ENCODE measurements at places on chromosomes 5 and 9. TPM values are rescaled to one million over a fixed set of nuclear protein-coding genes. Genes with fewer than 3 reads are reported as not detected.

- H3K36me3 ChIP-seq: no peaks in the 10 kb centered on the region
- no peak for DNase-seq
- H3K4me3 ChIP-seq: no peak overlapping the region
- H3K27ac ChIP-seq: no peak overlapping the region
- no peaks in the 10 kb centered on the region for H3K4me1 ChIP-seq
Observed at GRCh38 chr9:93827545-93828330, 127.4 kb downstream of the BARX1 start.

LECT2 gene
- not detected for polyA plus RNA-seq

GRCh38 chr9:8815931-8816330 is 1016.4 kb upstream of the DMAC1 start:
- H3K27me3 ChIP-seq: no peaks in the 10 kb centered on the region
- DNase-seq: no peak
- H3K4me3 ChIP-seq: no peak overlapping the region
- H3K27ac ChIP-seq: no peak overlapping the region
- no peaks in the 10 kb centered on the region for H3K36me3 ChIP-seq
- H3K4me1 ChIP-seq: no peaks in the 10 kb centered on the region

DNA sequence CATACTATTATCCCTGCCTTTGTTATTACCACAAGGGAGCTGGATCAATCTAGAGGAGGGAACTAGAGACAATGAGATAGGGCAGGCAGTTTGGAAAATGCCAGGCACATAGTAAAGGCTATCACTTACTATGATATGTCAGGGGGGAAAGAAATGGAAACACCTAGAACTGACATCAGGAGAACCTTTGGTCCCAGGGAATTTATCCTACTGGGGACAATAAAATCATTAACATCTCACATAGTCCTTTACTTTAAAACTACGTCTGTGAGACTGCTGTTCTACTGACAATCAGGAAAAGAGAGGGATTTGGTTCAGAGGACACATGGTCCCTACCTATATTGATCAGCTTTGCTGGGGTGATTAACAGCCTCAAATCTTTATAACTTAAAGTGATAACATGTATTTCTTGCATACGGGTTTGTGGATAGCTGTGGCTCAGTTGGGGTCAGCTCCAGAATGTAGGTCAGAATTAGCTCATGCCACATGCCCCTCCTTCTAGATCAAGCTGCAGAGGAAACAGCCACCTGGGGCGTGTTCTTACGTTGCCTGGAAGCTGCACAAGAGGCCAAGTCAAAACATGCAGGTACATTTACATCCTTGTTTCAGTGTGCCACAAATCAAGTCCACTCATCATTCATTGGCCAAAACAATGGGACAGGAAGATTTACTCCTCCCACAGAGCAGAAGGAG is 43.9 kb upstream of the ALDOB start:
- H3K4me1 ChIP-seq: no peaks in the 10 kb centered on the region
- H3K4me3 ChIP-seq: no peak overlapping the region
- H3K36me3 ChIP-seq: no peaks in the 10 kb centered on the region
- no peak for DNase-seq

PLAC8L1 gene
- 1.5 TPM for polyA plus RNA-seq

DNA sequence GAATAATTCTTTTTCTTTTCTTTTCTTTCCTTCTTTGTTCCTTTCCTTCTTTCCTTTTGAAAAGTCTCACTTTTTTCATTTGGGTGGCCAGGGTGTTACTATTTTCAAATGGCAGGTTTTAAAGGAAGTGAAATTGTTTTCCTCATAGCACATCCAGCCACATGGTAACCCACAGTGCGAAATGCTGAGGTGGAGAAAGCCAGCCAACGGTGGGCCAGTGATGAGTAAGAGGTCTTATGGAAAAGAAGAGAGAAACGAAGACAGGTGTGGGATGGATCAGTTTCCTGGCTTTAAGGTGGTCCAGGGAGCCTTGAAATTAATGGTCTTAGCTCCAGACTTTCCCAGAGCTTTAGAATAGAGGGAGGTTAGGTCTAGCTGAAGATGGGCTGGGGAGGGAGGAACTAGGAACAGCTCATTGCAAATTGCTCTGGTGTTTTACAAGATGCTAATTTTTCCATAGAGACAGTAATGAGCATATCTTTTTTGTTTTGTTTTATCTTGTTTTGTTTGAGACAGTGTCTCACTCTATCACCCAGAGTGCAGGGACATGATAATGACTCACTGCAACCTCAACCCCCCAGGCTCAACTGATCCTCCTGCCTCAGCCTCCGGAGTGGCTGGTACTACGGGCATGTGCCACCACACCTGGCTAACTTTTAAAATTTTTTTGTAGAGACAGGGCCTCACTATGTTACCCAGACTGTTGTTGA is 17.8 kb downstream of the ITK start:
- no peak overlapping the region for H3K4me3 ChIP-seq
- H3K27me3 ChIP-seq: no peaks in the 10 kb centered on the region
- peaks cover 22% of the 10 kb centered on the region for H3K4me1 ChIP-seq
- H3K36me3 ChIP-seq: peaks cover 46% of the 10 kb centered on the region

DNA sequence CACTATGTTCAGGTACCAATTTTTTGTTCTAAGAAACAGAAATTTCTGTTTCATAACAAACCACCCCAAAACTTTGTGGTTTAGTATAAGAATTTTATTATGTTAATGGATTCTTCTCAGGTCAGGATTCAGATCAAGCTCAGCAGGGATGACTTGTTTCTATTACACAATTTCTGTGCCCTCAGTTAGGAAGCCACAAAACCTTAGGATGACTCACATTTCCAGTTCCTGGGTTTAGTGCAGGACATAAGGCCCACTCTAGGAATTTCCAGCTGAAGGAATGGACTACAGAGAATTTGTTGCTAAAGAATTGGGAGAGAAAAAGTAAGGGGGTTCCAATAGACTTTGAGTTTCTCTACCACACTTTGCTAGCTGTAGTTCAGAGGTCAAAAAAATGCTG is 629.3 kb downstream of the ANXA1 start:
- no peak overlapping the region for H3K4me3 ChIP-seq
- no peaks in the 10 kb centered on the region for H3K27me3 ChIP-seq
- H3K36me3 ChIP-seq: no peaks in the 10 kb centered on the region
- no peak for DNase-seq
- H3K4me1 ChIP-seq: no peaks in the 10 kb centered on the region

- DNase-seq: no peak
- no peaks in the 10 kb centered on the region for H3K27me3 ChIP-seq
- H3K36me3 ChIP-seq: no peaks in the 10 kb centered on the region
Observed at GRCh38 chr5:53944981-53945380, 365.4 kb downstream of the ARL15 start.

LMAN2 gene
- 95.3 TPM for polyA plus RNA-seq

ENHO gene
- polyA plus RNA-seq: 3.7 TPM

DNA sequence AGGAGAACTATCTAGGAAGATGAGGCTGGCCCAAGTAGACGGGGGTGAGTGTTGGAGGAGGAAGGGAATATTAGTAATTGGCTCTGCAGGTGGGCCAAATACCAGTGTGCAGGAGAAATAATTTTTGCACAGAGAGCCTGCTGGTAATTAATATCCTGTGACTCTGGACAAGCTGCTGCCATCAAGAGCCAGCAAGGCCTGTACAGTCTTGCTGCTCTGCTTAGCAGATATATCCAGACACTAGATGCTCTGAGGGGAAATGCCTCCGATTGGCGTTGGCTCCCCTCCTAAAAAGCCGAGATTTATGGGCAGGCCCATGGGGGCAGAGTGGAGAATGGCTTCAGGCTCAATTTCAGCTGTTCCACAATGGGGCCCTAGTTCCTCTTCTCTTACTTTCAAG is 29.6 kb upstream of the ASTN2 start:
- H3K4me1 ChIP-seq: no peaks in the 10 kb centered on the region
- DNase-seq: no peak
- no peaks in the 10 kb centered on the region for H3K36me3 ChIP-seq

DNA sequence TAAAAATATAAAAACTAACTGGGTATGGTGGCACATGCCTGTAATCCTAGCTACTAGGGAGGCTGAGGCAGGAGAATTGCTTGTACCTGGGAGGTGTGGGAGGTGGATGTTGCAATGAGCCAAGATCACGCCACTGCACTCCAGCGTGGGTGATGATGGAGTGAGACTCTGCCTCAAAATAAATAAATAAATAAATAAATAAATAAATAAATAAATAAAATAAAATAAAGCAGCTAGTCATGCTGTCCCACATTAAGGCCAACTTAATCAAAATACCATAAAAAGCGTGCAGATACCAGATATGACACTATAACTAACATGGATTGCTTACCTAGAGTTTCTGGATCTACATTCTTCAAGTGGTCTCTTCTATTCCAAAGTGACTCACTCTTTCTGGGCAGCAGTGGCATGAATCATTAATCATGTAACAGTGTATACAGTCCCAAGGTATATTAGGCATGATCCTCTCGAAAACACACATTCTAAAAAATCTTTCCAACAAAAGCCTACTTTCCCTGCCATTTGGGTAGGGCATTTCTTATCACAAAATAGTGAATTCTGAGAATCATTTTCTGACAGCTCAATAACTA is 187.1 kb downstream of the ELAVL2 start:
- no peak overlapping the region for H3K27ac ChIP-seq
- no peak overlapping the region for H3K4me3 ChIP-seq
- no peaks in the 10 kb centered on the region for H3K36me3 ChIP-seq
- no peak for DNase-seq
- H3K4me1 ChIP-seq: no peaks in the 10 kb centered on the region
- H3K27me3 ChIP-seq: no peaks in the 10 kb centered on the region

DNA sequence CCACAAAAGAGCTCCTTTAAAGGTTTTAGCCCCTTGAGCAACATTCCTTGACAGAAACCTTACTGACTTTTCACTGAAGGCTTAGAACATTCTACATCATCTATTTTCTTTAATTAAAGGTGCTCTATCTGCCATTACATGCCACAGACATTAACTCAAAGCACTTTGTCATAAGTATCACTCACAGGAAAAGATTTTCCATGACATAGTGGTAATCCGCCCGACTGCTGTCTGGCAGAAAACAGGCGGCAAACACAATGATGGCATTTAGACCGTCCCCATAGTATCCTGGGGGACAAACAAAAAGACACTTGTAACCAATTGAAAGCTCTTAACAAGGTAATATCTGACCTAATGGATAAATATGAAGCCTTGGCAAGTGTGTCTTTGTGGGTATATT is 126.2 kb upstream of the PCA3 start:
- no peak overlapping the region for H3K4me3 ChIP-seq
- H3K27me3 ChIP-seq: no peaks in the 10 kb centered on the region
- H3K4me1 ChIP-seq: no peaks in the 10 kb centered on the region
- H3K27ac ChIP-seq: no peak overlapping the region

ARL14EPL gene
- 0.18 TPM for polyA plus RNA-seq

DNA sequence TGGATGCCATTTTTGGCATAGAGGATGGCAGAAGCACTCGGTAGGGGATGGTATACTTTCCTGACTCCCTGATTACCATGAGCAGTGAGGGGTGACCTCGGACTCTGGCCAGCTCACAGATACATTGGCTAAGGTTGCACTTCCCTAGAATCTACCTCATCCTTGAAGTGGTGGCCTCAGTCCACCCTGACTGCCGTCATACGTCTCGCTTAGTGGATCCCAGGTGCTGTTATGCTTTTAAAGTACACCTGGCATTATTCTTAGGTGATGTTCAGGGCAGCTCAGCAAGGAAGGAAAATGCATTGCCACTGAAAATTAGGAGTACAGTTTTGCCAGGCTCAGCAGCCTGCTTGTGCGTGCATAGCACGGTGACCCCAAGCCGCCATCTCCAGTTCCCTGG is 87.3 kb downstream of the SYK start:
- H3K27me3 ChIP-seq: no peaks in the 10 kb centered on the region
- no peak overlapping the region for H3K27ac ChIP-seq
- H3K4me3 ChIP-seq: no peak overlapping the region

ANKRD34B gene
- polyA plus RNA-seq: 0.59 TPM

DNA sequence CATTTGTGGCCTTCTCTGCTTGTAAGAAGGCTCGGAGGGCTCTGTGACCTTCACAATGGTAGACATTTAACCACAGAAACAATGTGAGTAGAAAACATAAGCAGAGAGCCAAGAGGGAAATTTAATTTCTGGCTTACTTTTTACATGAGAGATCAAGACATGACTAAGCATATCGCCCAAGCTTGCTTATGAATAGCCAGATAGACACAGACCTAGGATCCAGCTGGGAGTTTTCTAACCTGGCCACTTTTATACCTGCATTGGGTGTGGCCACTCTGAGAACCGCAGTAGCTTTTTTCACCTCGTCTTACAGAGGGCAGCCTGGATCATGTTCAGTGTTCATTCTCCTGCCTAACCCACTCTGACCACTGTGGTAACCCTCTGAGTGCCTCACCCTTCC is 244.9 kb upstream of the KCNN2 start:
- DNase-seq: no peak
- H3K27me3 ChIP-seq: no peaks in the 10 kb centered on the region
- H3K36me3 ChIP-seq: no peaks in the 10 kb centered on the region
- H3K27ac ChIP-seq: no peak overlapping the region
- no peak overlapping the region for H3K4me3 ChIP-seq

DNA sequence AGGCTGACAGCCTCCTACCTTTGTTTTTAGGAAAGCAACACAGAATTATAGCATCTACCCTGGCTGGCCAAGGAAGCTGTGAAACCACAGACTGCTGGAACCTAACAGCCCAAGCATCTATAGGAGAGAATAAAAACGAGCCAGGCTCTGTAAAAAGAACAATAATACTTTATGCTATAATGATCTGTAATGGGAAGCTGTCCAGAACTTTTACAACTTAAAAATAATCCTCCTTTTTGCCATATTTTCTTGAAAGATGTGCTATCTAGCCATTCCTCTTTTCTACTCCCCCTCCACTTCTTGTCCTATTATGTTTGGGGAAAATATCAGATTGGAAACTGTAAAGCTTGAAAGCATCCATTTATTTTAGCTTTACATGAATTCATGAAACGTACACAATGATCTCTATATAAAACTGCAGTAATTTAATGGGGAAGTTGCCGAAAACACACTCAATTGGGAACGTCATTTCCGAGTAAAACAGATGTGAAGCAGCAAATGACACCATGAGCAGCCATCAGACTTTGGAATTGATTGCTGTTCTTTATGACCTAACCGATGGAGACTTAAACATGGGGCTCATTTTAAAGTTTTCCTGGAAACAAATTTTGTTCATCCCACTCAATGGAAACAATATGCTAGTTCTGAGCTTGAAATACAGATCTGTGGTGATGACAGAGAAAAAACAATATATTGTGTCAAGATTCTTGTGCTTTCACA is 450.3 kb upstream of the CLINT1 start:
- H3K27me3 ChIP-seq: no peaks in the 10 kb centered on the region
- H3K36me3 ChIP-seq: no peaks in the 10 kb centered on the region
- no peaks in the 10 kb centered on the region for H3K4me1 ChIP-seq
- DNase-seq: no peak
- no peak overlapping the region for H3K4me3 ChIP-seq
- H3K27ac ChIP-seq: no peak overlapping the region

GRCh38 chr5:19987612-19988361 is at the start of gene CDH18:
Gene CDH18 (minus strand): TSS chr5:19988200. CDS start chr5:19838986, 149,214 bp downstream.
- H3K4me1 ChIP-seq: no peaks in the 10 kb centered on the region
- no peak for DNase-seq
- no peak within 1 kb of the TSS for H3K27ac ChIP-seq
- H3K27me3 ChIP-seq: no peaks in the 10 kb centered on the region
- H3K4me3 ChIP-seq: no peak within 1 kb of the TSS
- no peaks in the 10 kb centered on the region for H3K36me3 ChIP-seq

Data from thymus (tissue), 14 donors.